ENCODE measurements at places on chromosomes 11 and 22. TPM values are rescaled to one million over a fixed set of nuclear protein-coding genes. Genes with fewer than 3 reads are reported as not detected.

The TEX54 gene
- total RNA-seq = 0.82 TPM

The NEU3 gene
- total RNA-seq = 19.5 TPM

The IL10RA gene
- total RNA-seq = 108 TPM

- no peak for ATAC-seq
These were observed 23.1 kb downstream of the MN1 start for GRCh38 chr22:27778294-27779090.

DNA sequence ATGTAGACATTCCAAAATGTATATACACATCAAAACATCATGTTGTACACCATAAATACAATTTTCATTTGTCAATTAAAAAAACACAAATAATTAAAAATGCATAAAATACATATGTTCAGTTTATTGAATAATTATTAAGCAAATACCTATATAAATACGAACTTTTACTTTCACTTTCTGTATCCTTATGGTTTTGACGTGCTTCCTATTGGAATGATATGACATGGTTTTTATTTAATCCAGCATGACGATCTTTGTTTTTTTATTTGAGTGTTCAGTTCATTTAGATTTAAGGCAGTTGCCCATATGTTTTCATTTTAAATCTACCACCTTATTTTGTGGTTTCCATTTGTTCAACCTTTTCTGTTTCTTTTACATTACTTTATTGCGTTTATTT, 198.3 kb upstream of the PLET1 start:
- no peak for ATAC-seq

DNA sequence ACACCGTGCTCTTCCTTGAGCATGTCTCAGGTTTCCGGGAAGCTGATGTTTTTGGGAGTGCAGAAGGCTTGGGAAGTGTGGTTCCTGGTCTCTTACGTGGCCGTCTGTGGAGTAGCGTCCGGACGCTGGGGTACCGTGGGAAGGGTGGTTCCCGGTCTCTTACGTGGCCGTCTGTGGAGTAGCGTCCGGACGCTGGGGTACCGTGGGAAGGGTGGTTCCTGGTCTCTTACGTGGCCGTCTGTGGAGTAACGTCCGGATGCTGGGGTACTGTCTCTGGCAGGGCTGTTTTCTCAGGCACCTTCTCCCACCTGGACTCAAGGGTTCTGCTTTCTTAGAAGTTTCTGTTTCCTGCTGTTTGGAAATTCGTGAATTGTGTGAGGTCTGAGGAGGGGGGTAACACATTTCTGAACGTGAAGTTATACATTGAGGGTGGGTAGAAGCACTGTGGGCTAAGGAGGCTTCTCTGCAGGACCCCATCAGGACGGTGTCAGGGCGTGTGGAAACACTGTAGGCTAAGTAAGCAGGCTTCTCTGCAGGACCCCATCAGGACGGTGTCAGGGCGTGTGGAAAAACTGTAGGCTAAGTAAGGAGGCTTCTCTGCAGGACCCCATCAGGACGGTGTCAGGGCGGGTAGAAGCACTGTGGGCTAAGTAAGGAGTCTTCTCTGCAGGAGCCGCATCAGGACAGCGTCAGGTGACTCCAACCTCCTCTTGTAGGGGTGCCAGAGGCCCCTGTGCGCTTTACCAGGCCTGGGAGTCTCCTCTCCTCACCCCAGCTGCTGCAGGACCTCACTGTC, 5.3 kb upstream of the IFITM3 start:
- ATAC-seq = no peak

GRCh38 chr22:29408940-29409339, 20.6 kb upstream of the AP1B1 start:
- no peak for ATAC-seq

- ATAC-seq = no peak
These were observed 43.7 kb upstream of the APOA1 start for GRCh38 chr11:116881143-116881542.

DNA sequence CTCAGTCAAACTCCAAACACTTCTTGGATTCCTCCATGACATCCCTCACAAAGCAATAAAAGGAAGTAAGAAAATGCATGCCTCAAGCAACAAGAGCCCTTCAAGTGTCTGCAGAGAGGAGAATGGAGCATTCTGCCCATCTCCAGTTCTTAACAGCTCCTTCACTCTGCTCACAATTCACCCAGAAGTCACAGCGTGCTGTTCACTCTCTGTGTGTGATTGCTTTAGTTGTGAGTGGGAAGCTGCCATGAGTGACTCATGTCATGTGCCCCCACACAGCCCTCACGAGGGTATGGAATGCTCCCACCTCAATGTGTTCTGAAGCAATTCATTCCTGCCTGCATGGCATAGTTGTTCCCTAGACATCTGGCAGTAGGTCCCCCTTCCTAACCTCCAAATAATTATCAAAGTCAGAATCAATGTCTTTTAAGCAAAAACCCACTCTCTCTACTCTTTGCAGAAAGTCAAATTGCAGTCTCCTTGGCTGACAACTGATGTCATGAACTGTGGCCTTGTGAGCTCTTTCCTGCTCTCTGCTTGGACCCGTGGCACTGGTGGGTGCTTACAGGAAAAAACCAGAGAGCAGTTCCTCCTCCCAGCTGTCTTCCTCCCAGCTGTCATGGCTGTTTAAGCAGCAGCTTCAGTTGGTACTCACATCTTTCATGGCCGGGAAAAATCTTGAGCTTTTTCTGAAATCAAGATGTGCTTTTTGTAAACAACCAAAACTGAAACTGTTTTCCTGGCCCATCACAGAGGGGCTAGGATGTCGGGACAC, 112.1 kb upstream of the SPON1 start:
- ATAC-seq = no peak
